Activated CD8-positive, alpha-beta memory T cell treated with anti-CD3 and anti-CD28 coated beads for 1 hour (primary cell): ENCODE measurements at places on chromosomes 1 and 21.

- DNase-seq: no peak
Observed at GRCh38 chr1:55078470-55078869, 39.1 kb downstream of the PCSK9 start.

DNA sequence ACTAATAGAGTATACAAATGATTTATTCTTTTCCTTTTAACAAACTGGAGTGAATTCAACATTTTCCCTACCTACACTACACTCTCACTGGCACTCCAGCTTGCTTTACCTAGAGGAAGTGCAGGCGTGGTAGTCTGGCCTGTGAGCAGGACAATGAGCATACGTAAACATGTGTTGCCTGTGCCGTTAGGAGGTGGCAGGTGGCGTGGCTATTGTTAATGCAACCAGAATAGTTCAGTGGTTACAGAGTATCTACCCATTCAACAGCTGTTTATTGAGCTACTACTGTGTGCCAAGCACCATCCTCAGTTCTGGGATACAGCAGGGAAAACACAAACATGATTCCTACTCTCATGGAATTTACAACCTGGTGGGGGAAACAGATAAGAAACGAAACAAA, 299.7 kb upstream of the KAZN start:
- DNase-seq: no peak

DNA sequence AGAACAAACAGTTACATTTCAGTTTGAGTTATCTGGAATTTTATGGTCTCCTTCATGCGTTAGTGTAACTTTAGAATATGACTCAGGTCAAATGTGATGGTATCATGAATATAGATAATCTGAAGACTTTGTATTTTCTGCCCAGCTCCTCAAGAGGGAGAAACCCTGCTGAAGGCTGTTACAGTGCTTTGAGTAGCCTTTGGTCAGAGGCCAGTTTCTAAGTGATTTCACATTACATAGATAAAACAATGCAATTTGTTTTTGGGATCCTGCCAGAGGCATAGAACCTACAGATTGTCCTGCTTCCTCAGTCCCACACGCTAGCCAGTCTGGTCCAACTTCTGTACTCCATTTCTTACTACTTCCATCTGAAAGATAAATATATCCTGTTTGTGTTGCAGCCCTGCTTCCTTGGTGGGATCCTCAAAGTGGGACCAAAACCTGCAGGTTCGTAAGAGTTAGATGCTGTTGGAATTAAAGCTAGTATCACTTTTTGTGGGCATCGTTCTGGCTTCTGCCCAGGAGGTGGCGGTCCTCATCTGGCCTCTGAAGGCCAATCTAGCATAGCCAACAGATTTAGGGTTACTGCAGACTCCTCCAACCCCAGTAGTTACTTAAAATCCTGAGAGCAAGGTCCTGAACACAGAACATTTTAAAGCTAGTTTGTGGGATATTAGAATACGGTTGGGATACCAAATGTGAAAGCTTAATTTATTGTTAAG, 645.8 kb upstream of the USP24 start:
- DNase-seq: no peak

GRCh38 chr1:74686928-74687327, 13.3 kb upstream of the ERICH3 start:
- no peak for DNase-seq

DNA sequence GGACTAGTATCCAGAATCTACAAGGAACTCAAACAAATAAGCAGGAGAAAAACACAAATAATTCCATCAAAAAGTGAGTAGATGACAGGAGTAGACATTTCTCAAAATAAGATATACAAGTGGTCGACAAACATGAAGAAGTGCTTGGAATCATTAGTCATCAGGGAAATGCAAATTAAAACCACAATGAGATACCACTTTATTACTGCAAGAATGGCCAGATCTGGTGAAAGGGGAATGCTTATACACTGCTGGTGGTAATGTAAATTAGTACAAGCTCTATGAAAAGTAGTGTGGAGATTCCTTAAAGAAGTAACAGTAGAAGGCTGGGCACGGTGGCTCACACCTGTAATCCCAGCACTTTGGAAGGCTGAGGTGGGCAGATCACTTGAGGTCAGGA, 73.8 kb downstream of the POU2F1 start:
- no peak for DNase-seq

GRCh38 chr1:105865546-105865945, 1190.9 kb upstream of the PRMT6 start:
- no peak for DNase-seq

- DNase-seq: no peak
Observed at GRCh38 chr1:31020007-31020790, 45.3 kb downstream of the PUM1 start.

DNA sequence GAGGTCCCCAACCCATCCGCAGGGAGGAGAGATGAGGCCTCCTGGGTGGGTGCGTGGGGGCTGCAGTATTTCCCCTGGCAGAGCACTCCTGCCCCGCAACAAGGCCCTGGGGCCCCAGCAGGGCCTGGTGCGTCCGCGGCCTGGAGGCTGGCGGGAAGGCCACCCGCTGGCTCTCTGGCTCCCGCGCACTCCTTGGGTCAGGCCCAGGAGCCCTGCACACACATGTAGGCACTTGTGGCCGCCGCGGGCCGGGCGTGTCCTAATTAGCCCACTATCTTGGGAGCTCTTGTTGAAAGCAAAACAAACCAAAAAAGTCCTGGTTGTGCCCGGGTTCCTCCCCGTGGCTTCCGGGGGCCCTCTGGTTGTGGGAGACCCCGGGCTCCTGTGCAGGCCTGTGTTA, 49.7 kb upstream of the CCDC27 start:
- no peak for DNase-seq

DNA sequence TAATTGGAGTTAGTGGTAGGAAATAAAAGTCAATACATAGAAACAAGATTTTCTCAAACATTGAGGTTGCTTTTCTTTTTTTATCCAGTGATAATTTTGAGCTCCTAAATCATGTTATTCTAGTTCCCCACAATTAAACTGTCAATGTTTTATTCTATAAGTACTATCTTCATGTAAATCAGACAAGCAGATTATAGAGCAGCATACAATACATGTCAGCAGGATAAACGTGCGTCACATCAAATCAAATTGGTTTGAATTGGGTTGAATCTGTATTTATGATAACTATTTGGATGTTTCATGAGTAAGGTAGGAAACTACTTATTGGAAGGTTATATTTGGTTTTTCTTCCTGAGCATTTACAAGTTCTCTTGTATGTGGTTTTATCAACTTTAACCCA, 2028.7 kb downstream of the NCAM2 start:
- no peak for DNase-seq

GRCh38 chr1:82052563-82052962, 251.8 kb downstream of the ADGRL2 start:
- no peak for DNase-seq

GRCh38 chr1:173997791-173998190, 24.4 kb downstream of the RC3H1 start:
- no peak for DNase-seq
